Neuronal stem cell (in vitro differentiated cells): ENCODE measurements at places on chromosomes 4 and X.

DNA sequence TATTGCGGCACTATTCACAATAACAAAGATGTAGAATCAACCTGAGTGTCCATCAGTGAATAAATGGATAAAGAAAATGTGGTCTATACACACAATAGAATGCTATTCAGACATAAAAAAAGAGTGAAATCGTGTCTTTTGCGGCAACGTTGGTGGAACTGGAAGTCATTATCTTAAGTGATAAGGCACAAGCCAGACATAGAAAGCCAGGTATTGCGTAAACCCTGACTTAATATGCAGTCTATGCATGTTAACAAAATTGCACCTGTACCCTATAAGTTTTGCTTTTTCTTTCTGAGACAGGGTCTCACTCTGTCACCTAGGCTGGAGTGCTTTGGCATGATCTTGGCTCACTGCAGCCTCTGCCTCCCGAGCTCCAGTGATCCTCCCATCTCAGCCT is 28.6 kb downstream of the KIAA0232 start:
- DNase-seq: no peak

DNA sequence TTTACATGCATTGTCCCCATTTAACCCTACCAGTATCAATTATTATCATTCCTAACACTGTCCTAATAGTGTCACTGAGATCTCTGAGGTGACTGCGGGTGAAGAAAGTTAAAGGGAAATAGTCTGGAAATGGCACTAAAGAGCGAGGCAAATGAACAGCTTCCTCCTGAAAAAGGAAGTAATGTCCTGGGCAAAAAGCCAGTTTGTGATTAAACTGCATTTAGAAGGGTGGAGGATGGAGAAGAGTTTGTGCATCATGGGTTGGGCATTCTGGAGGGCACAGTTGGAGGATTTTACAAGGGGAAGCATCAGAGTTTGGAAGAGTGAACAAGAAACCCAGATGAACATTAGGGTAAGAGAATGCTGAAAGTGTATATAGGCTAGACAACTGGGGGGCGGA is 60.5 kb upstream of the SLC25A4 start:
- no peak for DNase-seq

GRCh38 chr4:61661960-61662359 is 461.8 kb downstream of the ADGRL3 start:
- DNase-seq: no peak

DNA sequence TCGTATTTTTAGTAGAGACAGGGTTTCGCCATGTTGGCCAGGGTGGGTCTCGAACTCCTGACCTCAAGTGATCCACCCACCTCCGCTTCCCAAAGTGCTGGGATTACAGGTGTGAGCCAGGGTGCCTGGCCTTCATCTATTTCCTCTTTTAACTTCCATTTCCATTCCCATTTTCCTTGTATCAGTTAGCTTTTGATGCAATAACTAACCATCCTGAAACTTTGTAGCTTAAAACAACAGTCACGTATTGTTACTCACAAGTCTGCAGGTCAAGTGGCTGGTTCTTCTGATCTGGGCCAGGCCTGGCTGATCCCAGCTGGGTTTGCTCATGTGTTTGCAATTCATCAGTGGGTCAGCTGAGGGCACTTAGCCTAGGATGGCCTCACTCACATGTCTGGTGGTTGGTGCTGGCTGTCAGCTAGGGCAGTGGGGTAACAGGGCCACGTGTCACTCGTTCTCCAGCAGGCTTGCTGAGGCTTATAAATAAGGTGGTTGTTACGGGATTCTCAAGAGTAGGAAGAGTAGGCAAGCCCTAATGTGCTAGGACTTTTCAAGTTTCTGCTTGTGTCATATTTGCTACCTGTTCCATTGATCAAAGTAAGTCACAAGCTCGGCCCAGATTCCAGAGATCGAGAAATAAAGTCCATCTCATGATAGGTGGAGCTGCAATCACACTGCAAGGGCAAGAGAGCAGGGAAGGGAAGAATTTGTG is 88.2 kb downstream of the SOWAHB start:
- DNase-seq: no peak

DNA sequence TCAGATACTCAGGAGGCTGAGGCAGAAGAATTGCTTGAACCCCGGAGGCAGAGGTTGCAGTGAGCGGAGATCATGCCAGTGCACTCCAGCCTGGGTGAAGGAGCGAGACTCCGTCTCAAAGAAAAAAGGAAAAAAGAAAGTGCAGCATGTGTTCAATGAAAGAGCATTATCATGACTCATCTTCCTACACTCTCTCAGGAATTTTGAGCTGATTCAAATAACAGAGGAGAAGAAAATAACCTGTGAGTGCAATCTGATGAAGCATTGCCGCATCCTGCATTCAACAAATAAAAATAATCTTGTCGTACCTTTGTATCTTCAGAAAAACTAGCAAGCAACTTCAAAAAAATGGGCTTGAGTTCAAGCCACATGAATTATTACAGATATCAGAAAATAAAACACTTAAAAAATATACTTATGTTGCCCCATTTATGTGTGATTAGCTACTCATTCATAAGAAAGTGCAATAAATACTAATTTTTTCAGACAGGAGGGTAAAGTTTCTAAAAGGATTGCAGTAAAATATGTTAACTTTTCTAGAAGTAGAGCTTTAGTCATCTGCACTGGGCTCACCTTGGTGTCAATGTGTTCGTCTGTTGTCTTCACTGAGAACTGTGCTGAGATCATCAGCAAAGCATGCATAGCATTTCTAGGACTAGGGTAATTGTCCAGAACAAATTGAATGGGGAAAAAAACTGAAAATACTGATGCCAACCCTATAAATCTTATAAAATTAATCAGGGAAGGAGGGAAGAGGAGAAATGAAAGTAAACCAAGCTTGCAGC is 90.4 kb upstream of the VCX3B start:
- no peak for DNase-seq

GRCh38 chr4:151195801-151196200 is 81.2 kb upstream of the PRSS48 start:
- DNase-seq: no peak
